ENCODE measurements at places on chromosomes 4 and X.

- DNase-seq, result no peak
These were observed 351.8 kb upstream of the GNPDA2 start for GRCh38 chr4:45078201-45078600.

GRCh38 chr4:101277671-101278070 is 69.7 kb downstream of the PPP3CA start:
- DNase-seq, result no peak

- no peak for DNase-seq
These were observed 15.4 kb upstream of the FAM9C start for GRCh38 chrX:13059637-13060499.

GRCh38 chr4:17502756-17503155 is 9.1 kb downstream of the QDPR start:
- no peak for DNase-seq

DNA sequence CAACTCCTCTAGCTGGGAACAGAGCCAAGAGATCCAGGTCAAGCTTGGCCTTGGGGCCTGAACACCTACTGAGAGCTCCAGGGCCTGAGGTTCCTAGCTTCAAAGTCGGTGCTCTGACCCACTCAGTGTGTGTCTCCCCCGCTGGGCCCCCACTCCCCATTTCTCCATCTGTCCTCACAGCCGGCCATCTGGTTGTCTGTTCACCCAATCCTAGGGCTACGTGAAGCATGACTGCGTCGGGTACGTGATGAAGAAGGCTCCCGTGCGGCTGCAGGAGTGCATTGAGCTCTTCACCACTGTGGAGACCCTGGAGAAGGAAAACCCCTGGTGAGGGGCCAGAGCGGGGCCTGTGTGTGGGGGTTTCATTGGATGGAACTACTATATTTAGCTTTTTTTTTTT is 12.3 kb downstream of the USP11 start:
- DNase-seq, result no peak

DNA sequence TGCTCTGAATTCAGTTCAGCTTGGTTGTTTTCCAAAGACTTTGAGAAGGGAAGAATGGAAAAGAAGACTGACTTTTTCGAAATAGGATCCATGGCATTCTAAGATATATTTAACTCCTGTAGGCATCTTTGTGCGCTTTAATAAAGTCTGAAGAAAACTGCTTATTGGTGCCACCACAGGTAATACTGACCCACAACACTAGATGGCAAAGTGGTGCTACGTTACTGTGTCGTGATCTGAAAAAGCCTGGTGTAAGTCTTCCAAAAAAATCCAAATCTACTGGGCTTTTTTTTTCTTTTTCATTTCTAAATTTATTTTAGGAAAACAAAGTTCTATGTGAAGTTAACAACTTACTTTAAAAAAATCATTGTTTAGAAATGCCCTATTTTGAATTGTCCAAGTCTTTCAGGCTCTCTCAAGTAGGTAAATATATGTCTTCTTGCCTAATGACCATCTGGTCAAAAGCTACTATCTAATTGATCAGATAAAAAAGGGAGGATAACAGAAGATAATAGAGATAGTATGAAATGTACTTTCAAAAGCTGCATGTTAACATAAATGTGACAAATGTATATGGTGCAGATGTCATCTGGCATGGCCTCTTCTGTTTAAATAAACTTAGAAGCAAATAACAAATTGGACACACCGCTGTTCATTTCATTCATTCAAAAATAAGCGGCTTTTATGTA is 47.0 kb upstream of the MID1IP1 start:
- peak; percentile 42 for DNase-seq

- no peak for DNase-seq
These were observed 18.8 kb downstream of the BMP3 start for GRCh38 chr4:81049330-81049729.

DNA sequence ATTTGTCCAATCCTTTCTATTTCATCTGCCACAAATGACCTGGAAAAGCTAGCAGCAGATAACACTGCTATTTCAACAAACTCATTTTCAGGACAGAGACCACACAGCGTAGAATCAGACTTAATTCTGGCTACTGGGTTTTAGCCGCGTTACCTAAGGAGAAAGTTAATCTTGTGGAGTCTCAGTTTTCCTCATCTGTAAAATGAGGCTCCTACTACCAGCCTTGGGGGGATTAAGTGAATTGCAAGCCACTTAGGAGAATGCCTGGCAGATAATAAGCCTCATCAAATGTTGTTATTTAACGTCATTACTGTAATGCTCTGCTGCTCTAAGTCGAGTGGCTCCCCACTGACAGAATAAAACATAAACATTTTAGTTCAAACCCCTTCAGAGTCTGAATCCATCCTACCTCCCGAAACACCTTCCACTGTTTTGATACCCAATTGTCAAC is 1.4 kb downstream of the CCNI start:
- DNase-seq, result peak; percentile 7

GRCh38 chrX:37603938-37604409 is 32.5 kb downstream of the LANCL3 start:
- DNase-seq, result peak; percentile 6

DNA sequence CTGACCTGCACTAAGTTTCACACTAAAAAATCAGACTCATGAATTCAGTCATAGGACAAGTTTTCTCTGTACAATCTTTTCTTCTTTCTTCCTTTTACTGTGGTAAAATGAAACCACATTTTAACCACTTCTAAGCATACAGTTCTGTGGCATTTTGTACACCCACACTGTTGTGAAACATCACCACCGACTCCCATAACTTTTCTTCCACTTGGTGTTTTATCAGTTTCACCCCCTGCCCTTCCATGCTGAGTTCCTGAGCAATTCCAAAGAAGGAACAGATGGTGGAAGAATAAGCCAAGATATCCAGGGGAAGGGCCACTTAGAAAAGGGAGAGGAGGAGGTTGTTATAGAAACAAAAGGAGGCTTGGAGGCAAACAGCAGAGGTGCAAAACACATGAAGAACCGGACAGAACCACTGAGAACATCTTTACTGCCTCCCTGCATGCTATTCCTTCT is 22.6 kb downstream of the SLC25A4 start:
- no peak for DNase-seq

GRCh38 chr4:144873226-144873990 is 224.6 kb downstream of the ANAPC10 start:
- DNase-seq, result no peak

- no peak for DNase-seq
These were observed 187.3 kb upstream of the FAM241A start for GRCh38 chr4:111957997-111958396.

DNA sequence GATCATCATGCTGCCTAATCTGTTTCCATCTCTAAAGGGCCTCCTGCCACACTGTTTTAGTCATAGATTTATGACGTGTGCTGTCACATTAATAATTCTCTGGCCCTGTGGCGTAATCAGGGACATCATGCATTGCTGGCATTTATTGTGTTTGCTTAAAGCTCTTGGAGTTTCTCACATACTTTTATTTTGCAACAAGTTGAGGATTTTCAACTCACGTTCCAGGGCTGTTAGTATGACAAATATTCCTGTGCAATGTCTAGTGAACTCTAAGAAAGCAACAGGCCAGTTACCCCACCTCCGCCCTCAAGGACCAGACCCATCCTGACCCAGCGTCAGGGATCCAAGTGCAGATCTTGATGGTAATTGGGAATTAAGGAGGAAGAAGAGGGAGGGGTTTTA is 7.8 kb upstream of the PIGA start:
- no peak for DNase-seq

GRCh38 chr4:57504139-57504538 is 394.0 kb upstream of the IGFBP7 start:
- peak; percentile 53 for DNase-seq

DNA sequence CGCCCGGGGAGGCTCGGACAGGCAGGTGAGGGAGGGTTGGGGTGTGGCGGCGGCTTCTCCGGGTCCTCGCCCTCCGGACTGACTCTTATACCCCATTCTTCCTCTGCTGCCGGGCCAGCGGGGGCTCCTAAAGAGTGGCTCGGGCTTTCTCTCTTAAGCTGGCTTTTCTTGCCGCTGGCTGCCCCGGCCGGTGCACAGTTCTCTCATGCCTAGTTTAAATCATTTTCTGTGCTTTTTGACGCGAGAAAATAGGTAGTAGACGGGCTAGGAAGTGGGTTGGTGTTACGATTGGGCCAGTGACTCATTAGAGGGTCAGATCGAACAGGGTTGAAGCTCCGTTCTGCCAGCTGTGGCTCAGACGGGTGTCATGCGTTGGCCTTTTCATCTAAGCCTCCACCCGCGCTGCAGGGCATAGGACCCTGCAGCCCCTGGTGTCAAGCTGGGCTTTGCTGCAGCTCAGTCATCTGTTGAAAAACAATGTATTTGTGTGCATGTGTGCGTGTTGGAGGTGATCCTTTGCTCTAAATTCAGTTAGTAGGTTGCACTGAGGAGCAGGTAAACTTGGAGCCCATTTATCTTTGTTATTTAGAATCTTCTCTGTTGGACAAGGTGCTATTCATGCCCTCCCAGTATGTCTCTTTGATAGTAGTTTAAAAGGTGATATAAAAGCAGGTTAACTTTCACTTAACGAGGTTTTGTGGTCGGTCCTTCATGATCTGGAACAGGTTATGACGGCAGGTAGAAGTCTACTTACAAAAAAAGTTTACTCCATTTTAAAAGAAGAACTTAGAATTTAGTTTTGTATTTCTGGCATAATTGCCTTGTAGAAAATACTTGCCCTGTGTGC is 802 bp downstream of the BMP2K start:
- peak; percentile 3 for DNase-seq

GRCh38 chr4:169267070-169267469 is 3.7 kb downstream of the SH3RF1 start:
- no peak for DNase-seq

- no peak for DNase-seq
These were observed 557 bp upstream of the KDR start for GRCh38 chr4:55125763-55126541.

GRCh38 chrX:129433945-129434344 is 89.3 kb downstream of the SMARCA1 start:
- no peak for DNase-seq

DNA sequence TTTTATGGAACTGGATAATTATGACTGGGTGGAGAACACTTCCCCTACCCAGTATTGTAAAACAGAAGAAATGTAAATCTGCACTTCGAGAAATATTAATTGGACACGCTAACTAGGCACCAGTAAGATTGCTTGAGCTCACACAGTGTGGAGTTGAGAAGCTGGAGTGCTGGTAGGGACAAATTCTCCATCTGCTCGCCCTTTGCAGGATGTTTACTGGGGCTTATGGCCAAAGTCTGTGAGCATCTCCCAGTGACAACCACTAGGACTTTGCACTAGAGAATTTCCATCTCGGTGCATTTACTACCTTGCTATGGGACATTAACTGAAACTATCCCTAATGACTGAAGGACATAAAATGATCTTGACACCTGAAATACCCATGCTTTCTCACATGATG is 33.7 kb upstream of the GPR34 start:
- no peak for DNase-seq

DNA sequence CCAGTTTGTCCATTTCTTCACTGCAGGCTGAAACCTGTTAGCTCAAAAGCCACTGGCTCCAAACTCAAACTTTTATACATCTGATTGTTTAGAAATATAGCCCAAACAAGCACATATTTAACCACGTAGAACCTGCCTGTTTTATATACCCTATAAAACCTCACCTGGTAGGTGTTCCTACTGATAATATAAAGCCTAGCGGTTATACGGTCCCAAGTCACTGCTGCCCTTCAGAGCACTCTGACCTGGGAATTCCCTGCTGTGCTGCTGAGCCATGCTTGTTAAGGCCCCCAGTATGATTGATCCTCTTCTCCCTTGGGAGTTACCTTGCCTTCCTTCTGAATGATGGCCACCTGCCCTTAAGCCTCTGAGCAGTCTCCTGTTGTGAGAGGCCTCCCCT is 432.8 kb upstream of the LCORL start:
- no peak for DNase-seq

GRCh38 chr4:165464813-165465381 is 86.1 kb downstream of the CPE start:
- peak; percentile 56 for DNase-seq

GRCh38 chrX:151151665-151152267 is 24.6 kb upstream of the GPR50 start:
- peak; percentile 77 for DNase-seq

DNA sequence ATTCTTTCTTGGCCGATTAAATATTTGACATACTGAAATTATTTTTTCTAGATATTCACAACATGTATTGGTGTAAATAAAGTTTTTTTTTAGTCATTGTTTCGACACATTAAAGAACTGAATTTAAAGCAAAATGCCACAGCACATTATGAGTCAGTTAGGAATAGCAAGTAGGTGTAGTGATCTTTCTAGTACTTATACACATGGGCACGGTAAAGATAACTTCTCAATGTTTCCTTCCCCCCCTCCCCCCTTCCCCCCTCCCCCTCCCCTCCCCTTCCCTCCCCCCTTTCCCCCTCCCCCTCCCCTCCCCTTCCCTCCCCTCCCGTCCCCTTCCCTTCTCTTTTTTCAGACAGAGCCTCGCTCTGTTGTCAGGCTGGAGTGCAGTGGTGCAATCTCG is 1269.9 kb downstream of the ADGRL3 start:
- DNase-seq, result no peak

DNA sequence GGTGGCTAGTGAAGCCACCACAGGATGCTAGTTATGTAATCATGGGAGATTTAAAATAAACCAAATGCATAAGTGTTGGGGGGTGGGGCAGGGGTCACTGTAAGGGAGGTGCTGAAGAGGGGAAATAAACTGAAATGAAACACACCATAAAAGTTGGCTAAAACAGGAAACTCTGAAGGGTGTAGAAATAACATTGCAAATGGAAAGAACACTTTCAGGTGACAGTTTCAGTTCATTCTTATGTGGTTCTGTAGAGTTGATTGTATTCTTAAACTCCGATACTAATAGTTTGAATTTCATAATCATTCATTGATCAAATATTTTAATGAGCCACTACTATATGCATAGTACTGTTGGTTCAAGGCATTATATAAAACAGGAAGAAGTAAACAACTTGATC is 80.1 kb downstream of the HDAC8 start:
- DNase-seq, result no peak

DNA sequence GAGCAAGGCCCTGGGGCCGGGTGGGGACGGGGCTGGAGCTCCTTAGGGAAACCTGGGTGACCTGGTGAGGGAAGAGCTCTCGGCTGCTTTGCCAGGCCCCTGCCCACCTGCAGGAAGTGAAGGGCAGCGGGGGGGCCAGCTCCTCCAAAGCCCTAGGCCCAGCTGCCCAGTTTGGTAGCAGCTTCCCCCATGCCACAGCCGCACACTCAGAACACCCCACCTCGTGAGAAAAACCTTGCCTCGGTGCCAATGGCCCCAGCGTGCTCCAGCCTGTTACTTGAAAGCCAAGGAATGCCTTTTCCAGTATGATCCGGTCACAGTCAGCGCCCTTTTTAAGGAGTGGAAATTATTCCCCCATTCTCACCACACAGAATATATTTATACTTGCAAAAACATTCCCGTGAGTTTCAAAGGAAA is 38.3 kb downstream of the ACOX3 start:
- no peak for DNase-seq

GRCh38 chr4:25843340-25844097 is 19.3 kb downstream of the SEL1L3 start:
- DNase-seq, result no peak

- no peak for DNase-seq
These were observed 76.9 kb upstream of the GPM6B start for GRCh38 chrX:13893826-13894225.

- no peak for DNase-seq
These were observed 23.8 kb upstream of the CXorf38 start for GRCh38 chrX:40671126-40671525.

- no peak for DNase-seq
These were observed 13.3 kb downstream of the SPCS3 start for GRCh38 chr4:176333076-176333475.
